ENCODE measurements at places on chromosomes 5 and 9.

GRCh38 chr9:99008203-99008602 is 64.5 kb downstream of the COL15A1 start:
- no peak for DNase-seq

- DNase-seq, result no peak
Observed at GRCh38 chr9:93096131-93096802, at the start of gene CARD19. CARD19 (plus strand) TSS chr9:93096217; CDS start chr9:93096346, 129 bp downstream.

- no peak for DNase-seq
Observed at GRCh38 chr5:140245341-140245740, 57.6 kb downstream of the PFDN1 start.

DNA sequence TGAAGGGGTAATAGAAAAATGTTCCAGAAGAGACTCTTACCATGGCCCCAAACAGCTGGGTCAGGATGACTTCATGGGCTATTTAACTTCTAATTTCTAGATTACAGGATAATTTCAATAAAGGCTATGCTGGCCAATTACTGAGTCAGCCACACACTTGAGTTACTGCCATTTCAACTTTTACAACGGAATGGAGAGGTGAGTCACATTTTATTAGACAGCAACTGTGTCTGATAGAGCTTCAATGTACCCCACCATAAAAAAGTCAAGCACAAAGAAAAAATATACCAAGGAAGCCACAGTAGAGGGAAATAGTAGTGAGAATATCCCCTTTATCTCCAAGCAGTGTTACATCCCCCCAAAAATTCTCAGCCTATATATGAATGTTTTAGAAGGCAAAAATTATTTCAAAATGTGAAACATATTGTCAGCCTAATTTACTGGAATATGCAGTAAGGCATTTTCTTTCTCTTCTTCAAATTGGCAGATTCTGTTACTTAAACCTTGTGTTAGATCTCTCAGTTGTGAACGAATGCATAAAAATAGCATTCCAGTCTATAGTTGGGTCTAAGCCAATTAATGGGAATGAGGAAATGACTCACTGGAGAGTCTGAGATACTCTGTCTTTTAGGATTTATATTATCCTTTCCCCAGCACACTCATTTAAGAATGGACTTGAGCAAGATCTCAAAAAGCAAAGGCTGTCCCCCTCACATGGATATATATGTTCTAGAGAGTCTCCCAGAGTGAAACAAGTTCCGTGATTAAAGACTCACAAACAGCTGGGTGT is 47.1 kb upstream of the RAI14 start:
- DNase-seq, result peak; percentile 82

DNA sequence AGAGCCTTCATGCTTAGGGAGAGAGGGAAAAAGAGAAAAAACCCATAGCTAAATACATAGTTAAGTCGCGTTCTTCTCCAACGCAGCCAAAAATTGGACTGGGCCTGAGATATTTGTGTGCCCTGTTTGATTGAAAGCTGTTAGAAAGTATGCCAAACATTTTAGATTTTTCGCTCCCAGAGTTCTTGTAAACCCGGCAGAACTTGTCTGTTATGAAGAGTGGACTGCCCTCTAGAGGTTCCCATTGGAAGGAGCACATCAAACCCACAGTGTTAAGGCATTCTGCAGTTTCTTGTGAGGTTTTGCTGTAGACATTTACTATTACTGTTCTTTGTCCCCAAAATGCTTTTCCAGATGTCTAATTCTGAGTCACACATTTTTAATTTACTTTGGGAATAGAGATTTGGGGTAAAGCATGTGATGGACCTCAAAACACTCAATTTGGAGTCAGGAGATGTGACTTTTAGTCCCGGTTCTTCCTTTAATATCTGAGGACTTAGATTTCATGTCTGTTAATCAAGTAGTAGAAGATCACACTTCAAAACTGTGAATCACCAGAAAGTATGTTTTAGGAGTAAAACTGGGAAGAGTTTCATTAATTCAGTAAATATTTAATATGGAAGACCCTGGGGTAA is 96.6 kb downstream of the PCSK1 start:
- DNase-seq, result peak; percentile 79

GRCh38 chr9:14146201-14146874 is 167.6 kb downstream of the NFIB start:
- DNase-seq, result no peak

DNA sequence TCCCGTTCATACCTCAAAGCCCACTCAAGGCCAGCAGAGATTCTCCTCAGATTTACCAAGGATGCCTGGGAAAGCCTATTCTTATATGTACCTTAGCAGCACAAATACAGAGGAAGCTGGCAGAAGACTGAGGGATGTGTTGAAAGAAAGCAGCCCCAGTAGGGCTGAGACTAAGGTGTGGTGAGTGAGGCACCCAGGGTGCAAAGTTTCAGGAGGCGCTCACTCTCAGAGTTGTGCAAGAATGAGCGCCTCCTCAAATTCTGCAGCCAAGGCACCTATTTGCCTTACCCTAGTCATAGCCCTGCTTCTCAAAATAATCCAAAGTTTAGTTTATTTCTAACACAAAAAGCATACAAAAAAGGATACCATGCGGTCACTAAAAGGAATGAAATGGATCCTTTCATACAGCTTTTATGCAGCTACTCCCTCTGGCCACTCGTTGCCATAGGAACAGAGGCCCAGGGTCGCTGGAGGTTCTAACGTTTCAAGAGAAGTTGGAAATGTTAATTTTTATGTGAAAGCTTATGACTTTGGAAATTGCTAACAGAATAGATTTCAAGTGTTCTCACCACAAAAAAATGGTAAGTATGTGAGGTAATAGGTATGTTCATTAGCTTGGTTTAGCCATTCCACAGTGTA is 79.7 kb upstream of the SMIM23 start:
- no peak for DNase-seq

GRCh38 chr9:2154731-2155130 is 139.6 kb downstream of the SMARCA2 start:
- DNase-seq, result no peak

DNA sequence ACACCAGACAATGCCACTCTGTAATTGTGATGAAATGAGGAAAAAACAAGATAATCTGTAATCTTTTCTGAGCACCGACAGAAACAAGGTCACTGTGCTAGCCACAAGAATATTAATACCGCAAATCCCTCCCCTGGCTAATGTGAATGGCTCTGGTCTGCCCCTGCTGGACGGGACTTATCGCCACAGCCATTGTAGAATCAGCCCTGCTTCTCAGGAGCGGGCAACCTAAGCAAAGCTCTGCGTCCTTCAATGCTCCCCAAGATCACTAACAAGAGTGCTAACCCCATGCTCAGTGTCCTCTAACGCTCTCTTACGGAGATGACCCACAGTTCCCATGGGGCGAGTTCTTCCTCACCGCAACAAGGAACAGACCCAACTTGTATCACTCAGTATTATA is 42.7 kb downstream of the OR2V1 start:
- no peak for DNase-seq

DNA sequence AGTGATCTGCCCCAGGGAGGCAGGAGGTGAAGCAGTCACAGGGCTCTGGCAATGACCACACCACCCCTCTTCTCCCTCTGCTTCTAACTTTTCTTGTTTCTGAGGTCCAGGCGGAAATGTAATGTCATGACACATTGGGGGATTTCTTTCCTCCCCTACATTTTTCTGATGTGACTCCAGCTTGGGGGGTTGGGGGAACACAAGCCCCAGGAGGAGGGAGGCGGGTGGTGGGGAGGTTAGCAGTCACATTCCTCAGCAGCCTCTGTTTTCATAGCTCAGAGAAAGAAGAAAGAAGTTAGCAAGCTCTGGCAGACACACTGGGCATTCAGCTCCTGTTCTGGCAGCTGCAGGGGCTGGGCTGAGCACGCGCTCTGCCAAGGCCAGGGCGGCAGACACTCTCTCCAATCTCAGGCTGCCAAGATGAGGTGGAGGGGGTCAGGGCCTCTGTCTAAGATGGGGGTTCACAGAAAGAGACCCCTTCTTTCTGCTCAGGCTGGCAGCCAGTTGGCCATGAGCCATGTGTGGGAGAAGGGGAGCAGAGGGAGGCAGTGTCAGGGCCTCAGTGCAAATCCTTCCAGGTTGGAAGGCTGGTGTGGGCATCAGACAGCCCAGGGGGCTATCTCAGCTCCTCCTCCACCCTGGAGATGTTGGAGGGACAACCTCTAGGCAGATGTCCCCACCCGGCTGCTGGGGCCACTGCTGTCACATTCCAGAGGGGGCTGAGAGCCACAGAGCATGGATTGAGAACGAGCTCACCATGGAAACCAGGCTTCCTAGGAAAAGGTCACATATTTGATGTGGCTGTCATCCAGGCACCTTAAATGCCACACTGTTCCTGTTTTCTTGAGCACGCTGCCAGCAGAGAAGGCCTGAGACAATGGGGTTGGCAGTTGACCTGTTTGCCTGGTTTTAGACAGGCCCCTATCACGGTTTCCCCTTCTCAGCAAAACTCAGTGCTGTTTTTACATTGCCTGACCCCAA is 20.1 kb upstream of the PFDN1 start:
- peak; percentile 79 for DNase-seq

- no peak for DNase-seq
Observed at GRCh38 chr5:178688551-178688950, 41.9 kb downstream of the ZNF354A start.

GRCh38 chr9:104286799-104287198 is 192.7 kb downstream of the SMC2 start:
- no peak for DNase-seq

DNA sequence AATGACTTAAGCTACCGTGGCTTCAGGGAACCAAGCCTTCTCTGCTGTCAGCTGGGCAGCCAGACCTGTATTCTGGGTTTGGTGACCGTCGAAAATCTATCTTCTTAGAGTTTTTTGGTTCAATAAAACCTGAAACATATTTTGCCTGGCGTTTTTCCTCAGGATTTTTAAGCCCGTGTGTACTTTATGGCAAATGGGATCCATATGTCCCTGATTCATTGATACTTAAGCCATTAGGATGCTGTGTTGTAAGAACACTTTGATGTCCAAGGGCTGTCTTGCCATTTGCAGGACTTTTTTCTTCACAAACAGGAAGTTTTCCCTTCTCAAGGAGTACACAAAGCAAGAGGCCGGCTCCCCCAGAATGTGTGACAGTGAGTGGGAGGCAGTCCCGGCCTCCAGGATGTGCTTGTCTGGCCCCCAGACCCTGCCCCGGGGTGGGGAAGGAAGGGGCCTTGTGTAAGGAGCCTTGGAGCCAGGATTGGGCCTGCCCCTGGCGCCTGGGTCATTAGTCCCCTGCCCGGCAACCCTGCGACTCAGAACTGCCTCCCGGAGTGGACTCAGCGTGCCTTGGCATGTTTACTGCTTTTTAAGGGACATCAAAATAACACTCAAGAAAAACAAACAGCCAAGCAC is 83.4 kb upstream of the SMIM23 start:
- no peak for DNase-seq
